ENCODE measurements at places on chromosomes 7 and 10.

- H3K4me3 ChIP-seq, result peak overlapping the region; percentile 49
- no peaks in the 10 kb centered on the region for H3K4me1 ChIP-seq
- peaks cover 14% of the 10 kb centered on the region for H3K36me3 ChIP-seq
- H3K27me3 ChIP-seq, result no peaks in the 10 kb centered on the region
- no peak for DNase-seq
- H3K27ac ChIP-seq, result no peak overlapping the region
Observed at GRCh38 chr7:98209166-98209920, 1.9 kb upstream of the BHLHA15 start.

GRCh38 chr10:100303724-100304319 lies 17.3 kb upstream of the BLOC1S2 start:
- peaks cover 40% of the 10 kb centered on the region for H3K27me3 ChIP-seq
- no peak for DNase-seq
- H3K27ac ChIP-seq, result no peak overlapping the region
- no peaks in the 10 kb centered on the region for H3K36me3 ChIP-seq
- H3K4me3 ChIP-seq, result no peak overlapping the region

DNA sequence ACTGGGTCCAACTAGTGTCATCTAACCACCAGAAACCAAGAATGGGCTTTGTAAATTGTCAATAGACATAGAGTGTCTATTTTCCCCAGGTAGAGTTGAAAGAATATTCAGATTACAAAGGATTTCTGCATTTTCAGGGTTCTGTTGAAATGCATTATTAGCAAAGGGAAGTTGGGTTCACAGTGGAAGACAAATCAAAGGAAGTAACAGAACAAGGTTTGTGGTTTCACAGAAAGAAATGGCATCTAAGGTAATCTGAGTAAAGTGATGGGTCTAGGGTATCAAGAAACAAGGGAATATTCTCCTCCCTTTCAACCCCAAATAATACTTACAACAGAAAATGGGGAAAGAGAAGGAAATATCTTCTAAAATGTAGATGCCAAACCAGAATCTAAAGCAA lies 25.8 kb downstream of the CEP41 start:
- H3K27me3 ChIP-seq, result no peaks in the 10 kb centered on the region
- no peak for DNase-seq
- peaks cover 2% of the 10 kb centered on the region for H3K36me3 ChIP-seq
- H3K4me1 ChIP-seq, result peaks cover 41% of the 10 kb centered on the region
- H3K27ac ChIP-seq, result no peak overlapping the region
- H3K4me3 ChIP-seq, result no peak overlapping the region

DNA sequence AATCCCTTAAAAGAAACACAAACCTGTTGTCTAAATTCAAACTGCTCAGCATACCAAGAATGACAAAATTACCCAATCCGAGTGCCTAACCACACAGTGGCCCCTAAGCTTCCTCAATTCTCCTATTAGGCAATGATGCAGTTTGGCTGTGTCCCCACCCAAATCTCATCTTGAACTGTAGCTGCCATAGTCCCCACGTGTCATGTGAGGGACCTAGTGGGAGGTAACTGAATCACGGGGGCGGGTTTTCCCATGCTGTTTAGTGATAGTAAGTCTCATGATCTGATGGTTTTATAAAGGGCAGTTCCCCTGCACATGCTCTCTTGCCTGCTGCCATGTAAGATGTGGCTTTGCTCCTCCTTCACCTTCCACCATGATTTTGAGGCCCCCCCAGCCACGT lies 21.9 kb downstream of the PSAP start:
- H3K4me1 ChIP-seq, result peaks cover 7% of the 10 kb centered on the region
- H3K27ac ChIP-seq, result no peak overlapping the region
- H3K27me3 ChIP-seq, result no peaks in the 10 kb centered on the region
- H3K4me3 ChIP-seq, result no peak overlapping the region
- peaks cover 35% of the 10 kb centered on the region for H3K36me3 ChIP-seq

DNA sequence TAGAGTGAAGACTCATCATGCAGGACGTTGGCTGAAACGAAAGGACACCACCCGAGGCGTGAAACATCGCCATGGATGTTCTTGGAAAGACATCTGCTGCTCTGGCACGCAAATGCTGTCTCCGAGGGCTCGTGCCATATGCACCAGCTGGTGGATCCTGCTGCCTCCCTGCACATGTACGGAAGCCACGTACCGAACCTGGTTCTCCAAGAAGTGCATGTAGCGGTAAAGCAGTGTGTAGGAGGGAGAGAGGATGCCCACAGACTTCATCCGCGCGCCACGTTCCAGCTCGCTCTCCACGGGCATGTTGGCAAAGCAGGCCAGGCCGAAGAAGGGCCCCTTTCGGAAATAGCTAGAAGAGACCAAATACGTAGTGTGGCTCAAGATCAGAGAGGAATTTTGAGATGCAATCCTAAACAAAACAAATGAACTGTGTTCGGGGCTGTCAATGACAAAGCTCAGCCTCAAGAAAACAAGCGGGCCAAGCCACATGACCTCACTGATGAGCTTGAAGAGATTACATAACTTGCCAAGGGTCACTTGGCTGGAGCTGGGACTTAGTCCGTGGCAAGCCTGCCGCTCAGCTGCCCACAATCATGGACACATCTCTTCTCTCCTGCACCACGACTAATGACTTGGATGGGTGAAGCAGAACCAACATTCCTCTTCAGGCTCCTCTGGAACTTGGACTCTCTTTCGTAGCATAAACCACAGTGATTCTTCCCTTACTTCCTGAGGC lies 16.5 kb downstream of the DENND11 start:
- peaks cover 29% of the 10 kb centered on the region for H3K4me1 ChIP-seq
- no peak overlapping the region for H3K4me3 ChIP-seq
- H3K27me3 ChIP-seq, result no peaks in the 10 kb centered on the region

Measured in activated T-helper 1 cell treated with anti-CD3 and anti-CD28 coated beads, Interleukin-12 subunit alpha, Interleukin-12 subunit beta, Interleukin-2, Interleukin-4 antibody, amounts not matched to agents 30 ng/mL and 10 ng/mL and 1 ng/mL, durations not matched to agents 14 hours and 24 hours and 36 hours (primary cell).